ENCODE measurements at places on chromosomes 13 and 19.

DNA sequence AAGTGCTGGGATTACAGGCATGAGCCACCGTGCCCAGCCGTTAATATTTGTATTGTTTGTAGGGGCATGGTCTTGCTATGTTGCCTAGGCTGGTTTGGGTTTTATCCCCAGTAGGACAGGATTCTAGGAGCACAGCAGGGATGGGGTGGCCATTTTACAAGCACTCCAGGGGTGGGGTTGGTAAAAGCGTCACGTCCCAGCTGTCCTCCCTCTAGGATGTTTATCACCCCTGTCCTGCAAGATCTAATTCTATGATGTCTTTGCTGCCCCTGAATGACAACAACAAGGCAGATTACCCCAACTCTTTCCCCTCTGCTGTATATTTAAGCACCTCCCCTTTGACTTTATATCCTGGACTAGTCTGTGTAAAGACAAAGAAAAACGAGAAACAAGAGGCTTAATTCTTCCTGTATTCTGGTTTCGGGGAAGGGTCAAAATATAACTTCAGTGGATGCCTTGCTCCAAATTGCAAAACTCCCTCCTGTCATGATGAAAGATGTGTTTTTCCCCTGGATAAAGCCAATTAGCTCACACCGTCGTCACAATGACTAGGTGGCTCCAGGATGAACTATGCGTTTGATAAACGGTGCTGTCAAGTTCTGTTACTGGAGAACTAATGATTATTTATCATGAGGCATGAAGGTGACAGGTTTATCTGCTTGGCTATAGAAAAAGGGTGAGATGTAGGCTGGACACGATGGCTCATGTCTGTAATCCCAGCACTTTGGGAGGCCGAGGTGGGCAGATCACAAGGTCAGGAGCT lies 27.8 kb upstream of the OR1M1 start:
- DNase-seq, result no peak

DNA sequence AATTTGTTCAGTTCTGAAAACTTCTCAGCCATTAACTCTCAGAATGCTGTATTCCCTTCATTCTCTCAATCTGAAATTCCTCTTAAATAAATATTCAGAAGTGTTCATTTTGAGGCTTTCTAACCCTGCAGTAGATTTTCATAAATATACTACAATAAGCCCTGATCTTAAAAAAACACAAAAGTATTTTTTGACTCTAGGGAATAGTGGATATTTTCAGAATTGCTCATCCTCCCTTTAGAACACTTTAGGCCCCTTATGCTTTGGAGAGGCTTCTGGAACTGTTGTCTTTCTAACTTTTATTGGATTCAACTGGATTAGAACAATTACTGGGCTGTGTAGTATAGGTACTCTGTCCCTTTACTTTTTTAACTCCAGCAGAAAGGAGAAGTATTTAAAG lies 1662.6 kb upstream of the MIR17HG start:
- DNase-seq, result no peak

GRCh38 chr13:102881819-102882686 lies 36.2 kb downstream of the ERCC5 start:
- DNase-seq, result no peak

DNA sequence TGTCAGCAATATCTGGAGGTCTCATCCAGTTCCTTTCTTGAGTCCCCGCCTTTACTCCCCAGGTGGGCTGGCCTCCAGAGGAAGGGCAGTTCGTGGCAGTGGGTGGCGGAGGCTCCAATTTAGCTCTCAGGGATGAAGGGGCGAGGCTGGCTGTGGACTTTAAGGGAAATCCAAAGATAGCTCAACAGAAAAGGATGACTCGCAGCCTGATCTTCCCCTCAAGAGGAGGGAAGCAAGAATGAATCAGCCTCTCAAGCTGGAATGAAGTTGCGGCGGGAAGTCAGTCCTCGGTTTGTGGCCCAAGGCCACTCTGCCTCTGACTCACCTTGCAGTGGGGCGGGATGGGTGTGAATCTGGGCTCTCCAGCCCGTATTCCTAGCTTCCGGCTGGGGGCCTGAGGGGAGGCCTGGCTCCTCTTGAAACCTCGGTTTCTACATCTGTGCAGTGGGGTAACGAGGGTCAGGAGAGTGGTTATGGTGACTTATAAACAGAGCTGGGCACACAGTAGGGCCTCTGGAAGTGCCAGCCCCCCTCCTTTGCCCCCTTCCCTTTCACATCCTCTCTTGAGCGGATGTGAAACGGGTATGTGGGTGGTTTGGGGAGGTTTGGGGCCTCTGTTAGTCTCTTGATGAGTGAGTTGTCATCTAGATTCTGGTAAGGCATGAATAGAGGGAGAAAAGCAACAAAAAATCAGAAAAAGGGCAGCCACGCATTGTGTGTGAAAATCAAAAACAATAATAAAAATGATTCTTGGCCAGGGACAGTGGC lies 10.5 kb upstream of the SMG9 start:
- DNase-seq, result no peak

- no peak for DNase-seq
These were observed 3.8 kb downstream of the ZC3H4 start for GRCh38 chr19:47109541-47110375.

- DNase-seq, result no peak
These were observed 68.0 kb upstream of the GPR183 start for GRCh38 chr13:99374994-99375737.

DNA sequence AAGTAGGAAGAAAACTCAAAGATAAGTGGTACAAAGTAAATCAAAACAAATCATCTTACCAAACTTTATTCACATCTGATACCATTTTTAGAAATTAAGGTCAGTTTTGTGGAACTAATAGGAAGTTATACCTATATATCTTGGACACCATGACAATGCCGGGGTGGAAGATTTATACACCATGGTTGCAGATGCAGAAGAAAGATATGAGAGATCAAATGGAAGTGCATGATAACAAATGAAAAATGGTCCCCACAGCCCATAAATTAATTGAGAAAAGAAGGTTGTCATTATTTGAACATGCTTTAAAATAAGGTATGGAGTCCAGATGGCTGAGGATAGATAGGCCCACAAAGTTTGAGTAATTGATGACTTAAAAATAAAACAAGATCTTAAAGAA lies 276.8 kb downstream of the TSHZ3 start:
- DNase-seq, result no peak

GRCh38 chr19:17565611-17566010 lies 10.2 kb downstream of the COLGALT1 start:
- DNase-seq, result no peak

DNA sequence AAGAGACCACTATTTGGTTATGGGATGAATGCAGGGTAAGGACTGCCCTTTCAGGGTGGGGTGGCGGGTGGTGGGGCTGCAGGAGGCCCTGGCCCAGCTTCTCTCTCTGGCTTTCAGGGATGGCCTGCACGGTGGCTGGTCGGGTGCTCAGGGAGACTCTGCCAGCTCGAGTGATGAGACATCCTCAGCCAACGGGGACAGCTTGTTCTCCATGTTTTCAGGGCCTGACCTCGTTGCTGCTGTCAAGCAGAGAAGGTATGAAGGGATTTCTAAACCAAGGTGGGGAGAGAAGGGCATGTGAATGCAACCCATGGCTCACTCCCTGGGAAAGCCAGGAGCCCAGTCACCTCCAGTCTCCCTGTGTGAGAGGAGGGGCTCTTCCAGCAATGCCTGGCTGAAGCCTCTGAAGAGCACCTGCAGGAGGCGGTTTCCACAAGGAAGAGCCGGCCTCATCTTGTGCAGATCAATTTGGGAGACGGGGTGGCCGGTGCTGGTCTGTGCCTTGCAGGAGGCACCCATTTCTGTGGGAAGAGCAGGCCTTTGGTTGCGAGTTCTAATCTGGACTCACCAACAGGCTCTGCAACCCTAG lies 16.0 kb upstream of the GPI start:
- DNase-seq, result no peak

GRCh38 chr13:48505597-48506091 lies 27.2 kb downstream of the RCBTB2 start:
- DNase-seq, result no peak

- no peak for DNase-seq
These were observed 4.5 kb downstream of the SF3A2 start for GRCh38 chr19:2240881-2241760.

DNA sequence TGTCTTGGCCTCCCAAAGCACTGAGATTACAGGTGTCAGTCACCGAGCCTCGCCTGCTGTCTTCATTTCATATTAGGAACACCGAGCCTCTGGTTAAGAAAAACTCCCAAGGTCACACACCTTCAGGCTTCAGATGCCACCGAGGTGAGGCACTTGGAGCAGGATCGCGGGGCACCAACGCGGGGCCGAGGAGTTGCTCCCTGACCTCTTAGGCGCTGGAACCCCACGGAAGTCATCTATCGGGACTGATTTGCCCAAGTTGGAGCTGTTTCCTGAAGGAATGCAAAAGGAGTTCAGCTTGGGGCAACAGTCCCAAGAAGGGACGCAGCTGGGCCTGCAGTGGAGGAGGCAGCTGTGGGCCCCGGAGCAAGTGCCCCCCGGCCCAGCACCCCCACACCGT lies 50.3 kb upstream of the XPO4 start:
- DNase-seq, result no peak

- no peak for DNase-seq
These were observed 2.8 kb upstream of the USF2 start for GRCh38 chr19:35265900-35266519.

DNA sequence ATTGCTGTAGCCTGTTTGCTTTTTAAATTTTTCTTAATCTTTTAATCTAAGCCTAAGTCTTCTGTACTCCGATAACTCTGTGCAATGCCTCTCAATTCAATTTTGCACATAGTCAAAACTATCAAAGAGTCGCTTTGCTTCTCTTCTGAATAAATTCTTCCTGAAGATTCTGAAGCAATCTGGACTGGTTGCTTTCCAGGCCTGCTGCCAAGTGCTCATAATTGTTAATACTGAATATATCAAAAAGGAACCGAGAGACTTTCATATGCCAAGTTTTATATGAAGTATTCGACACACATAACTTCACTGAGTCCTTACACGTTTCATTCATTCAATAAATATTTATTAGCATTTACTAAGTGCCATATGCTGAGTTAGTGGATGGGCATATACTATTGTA lies 91.3 kb downstream of the EDNRB start:
- no peak for DNase-seq

DNA sequence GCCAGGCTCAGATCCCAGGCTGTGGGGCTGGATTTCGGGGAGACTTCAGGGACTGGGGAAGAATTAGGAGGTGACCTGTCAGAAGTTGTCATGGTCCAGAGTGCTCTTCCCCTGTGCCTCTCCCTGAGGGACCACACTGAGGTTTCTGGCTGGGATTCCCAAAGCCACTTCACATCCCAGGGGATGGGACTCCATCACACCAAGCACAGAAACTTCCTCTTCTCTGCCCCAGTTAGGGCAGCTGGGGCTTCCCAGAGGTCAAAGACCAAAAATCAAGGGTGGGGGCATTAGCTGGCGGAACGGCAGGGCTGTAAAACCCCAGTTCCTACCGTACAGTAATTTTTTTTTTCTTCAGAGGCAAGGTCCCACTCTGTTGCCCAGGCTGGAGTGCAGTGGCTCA lies 7.4 kb downstream of the FCER2 start:
- no peak for DNase-seq

DNA sequence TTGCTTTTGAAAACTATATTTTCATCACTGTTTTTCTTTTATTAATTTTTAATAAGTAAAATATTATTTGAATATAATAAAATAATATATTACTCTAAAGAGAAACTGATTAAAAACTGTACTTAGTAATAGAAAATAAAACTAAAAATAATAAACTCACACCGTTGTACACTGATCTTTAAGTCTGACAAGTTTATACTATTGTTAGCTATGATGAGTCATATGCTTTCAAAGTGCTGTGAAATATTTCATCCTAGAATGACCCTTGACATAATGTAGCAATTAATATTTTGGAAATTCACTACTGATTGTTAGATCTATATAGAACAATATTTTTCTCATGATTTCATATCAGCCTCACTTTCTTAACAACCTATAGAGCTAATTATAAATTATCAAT lies 1040.6 kb upstream of the SPRY2 start:
- no peak for DNase-seq

DNA sequence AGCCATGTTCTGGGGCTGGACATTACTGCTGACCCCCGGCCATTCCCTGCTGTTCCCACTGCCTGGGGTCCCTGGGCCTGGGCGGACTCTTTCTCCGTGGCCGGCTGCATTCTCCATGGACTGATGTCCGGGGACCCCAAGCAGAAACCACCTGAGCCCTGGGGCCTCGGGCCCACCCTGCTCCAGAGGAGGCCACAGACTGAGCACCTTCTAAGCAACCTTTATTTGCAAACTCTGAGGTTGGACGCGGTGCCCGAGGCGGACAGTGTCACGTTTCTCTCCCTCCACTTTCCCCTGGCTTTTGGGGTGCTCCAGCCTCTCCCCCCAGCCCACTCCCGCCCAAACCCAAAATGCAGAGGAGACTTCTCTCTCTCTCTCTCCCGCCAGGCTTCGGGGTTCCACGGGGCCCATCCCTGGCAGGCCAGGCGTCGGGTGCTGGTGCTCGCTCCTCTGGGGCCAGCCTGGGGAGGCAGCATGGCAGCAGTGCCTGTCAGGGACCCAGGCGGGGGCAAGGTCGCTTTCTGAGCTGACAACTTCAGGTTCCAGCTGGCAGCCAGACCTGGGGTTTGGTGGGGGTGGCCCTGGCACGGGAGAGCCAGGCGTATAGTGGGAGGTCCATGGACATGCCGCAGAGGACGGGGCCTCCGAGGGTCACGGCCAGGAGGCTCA lies 2.3 kb upstream of the C19orf25 start:
- no peak for DNase-seq

DNA sequence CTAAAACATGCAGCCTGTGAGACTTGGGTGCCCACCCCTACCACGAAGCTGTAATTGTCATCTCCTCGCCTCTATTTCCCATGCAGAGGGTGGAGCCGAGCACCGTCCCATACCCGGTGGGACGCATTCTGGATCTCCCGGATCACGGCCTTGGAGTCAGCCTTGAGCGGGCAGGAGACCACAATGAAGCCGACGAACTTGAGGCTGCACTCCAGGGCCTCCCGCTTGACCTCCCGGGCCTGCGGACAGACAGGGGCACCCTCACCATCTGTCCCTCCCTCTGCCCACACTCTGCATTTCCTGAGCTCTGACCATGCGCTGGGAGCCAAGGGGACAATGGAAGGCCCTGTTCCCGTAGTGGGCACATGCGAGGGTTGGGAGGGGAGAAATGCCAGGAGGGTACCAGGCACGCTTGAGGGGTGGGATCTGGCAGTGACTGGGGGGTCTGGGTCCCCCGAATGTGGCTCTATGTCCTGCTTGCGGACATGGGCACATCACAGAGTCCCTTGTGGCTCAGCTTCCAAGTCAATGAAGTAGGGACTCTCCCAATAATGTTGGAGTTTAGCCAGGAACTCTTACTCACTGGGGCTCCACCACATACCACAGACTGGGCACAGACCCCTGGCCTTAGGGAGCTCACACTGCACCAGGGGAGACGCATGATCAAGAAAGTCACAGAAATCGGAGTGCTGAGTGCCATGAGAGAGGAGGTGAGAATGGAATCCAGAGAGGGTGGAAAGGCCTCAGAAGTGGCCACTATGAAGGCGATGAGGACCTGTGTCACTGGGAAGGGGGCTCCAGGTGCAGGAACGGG lies 9.2 kb upstream of the GMIP start:
- DNase-seq, result no peak

GRCh38 chr19:4388337-4389063 lies 11.8 kb downstream of the SH3GL1 start:
- DNase-seq, result peak; percentile 80

GRCh38 chr13:60691268-60691667 lies 294.2 kb downstream of the TDRD3 start:
- DNase-seq, result no peak
